ENCODE measurements at places on chromosomes 1 and 21.

DNA sequence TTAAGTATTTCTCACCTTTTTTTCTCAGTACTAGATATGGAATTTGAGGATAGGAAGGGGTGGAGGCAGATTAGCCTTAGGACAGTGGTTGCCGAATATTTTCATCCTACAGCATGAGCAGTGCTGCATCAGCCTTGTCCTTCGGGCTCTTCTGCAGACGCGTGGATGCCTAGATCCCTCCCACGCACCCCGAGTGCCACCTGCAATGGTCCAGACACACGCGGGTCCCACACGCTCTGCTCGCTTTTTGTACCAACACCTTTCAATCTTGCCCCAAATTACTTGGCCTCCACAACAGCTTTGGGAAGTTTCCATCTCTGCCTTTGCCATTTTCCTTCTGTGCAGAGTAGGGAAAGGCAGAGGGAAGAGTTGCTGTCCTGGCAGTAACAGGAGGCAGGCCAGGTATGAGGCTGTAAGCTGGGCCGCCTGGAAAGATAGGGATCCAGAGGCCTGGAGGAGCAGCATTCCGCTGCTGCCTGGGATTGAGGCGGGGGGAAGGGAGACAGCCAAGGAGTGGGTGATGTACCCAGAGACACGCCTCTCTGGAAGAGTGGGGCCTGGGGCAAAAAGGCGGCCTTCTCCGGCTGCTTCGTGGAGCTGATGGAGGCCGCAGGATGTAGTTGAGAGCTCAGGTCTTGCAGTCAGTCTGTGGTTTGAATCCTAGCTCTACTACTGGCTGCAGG, 467.7 kb downstream of the KIF26B start:
- DNase-seq: no peak

GRCh38 chr1:66739401-66740157, 12.7 kb upstream of the DYNLT5 start:
- no peak for DNase-seq

DNA sequence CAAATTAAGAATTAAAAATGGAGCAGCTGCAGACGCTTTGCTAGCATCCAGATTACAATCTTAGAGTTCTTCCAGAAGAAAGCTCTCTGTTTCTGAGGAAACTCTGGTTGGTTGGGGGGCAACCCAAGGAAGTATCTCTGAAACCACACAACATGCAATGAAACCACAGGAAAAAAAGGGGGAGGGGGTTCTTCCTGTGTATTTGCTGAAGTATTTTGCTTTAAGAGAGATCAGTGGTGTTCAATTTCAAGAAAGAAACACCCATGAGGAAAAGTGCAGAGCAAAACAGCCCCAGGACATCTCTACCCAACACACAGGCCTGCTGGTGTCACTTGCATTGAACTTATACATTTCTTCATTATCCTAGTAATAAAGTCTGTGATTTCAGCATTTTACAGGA, 19.7 kb upstream of the TIAM1 start:
- DNase-seq: no peak

DNA sequence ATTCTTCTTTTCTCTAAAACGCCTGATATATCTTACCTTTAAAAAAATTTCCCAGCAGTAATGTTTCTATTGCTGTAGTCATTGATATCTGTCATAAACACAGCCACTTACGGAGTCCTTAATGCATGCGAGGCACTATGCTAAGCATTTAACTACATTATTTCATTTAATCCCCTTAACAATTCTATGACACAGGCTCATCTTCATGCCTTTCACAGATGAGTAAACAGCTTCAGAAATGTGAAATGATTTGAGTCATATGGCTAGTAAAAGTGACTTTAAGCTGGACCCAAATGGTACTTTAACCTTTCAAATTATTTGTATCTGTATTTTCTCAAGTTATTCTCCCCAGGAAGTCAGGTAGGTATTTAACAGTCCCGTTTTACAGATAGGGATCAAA, 125.1 kb upstream of the FGGY start:
- no peak for DNase-seq

DNA sequence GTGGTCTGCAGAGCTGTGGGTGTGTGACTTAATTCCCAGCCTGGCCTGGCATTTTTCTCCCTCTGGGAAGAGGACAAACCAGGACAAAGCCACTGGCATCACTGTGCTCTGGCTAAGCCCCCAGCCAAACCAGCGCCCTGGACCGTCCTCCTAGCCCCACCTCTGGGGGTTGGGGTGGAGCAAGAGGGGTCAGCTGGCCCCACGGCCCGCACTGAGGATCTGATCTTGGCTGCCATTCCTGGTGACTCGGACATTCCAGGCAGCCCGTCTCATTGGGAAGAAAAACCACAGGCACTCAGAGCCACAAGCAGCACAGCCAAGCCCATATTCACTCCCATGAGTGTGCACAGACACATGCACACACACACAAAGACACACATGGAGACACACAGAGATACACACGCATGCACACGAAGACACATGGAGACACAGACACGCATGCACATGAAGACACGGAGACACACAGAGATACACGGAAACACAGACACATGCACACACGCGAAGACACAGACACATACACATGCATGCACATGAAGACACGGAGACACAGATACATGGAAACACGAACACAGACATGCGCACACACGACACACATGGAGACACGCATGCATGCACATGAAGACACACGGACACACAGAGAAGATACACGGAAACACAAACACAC, 2.3 kb upstream of the MXRA8 start:
- DNase-seq: no peak

- DNase-seq: peak; percentile 50
These were observed 1.9 kb downstream of the WDR26 start for GRCh38 chr1:224432672-224433040.

DNA sequence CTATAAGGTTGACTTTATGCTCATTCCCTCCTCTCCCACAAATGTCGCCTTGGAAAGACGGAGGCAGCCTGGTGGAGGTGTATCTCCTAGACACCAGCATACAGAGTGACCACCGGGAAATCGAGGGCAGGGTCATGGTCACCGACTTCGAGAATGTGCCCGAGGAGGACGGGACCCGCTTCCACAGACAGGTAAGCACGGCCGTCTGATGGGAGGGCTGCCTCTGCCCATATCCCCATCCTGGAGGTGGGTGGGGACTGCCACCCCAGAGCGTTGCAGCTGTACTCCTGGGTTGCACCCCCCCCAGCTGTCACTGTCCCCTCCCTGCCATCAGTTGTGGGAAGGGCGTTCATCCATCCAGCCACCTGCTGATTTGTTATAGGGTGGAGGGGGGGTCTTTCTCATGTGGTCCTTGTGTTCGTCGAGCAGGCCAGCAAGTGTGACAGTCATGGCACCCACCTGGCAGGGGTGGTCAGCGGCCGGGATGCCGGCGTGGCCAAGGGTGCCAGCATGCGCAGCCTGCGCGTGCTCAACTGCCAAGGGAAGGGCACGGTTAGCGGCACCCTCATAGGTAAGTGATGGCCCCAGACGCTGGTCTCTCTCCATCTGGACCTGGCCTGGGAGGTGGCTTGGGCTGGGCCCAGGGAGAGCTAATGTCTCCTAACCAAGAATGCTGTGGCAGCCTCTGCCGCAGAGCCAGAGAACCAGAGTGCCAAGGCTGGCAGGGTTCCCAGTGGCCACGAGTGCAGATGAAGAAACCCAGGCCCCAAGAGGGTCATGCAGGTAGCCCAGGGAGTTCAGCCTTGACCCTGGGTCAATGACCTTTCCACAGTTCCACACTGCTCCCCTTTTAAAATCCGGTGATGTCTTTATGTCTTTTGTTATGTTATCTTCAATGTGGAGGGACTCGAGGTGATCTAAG, 13.1 kb downstream of the PCSK9 start:
- DNase-seq: no peak

DNA sequence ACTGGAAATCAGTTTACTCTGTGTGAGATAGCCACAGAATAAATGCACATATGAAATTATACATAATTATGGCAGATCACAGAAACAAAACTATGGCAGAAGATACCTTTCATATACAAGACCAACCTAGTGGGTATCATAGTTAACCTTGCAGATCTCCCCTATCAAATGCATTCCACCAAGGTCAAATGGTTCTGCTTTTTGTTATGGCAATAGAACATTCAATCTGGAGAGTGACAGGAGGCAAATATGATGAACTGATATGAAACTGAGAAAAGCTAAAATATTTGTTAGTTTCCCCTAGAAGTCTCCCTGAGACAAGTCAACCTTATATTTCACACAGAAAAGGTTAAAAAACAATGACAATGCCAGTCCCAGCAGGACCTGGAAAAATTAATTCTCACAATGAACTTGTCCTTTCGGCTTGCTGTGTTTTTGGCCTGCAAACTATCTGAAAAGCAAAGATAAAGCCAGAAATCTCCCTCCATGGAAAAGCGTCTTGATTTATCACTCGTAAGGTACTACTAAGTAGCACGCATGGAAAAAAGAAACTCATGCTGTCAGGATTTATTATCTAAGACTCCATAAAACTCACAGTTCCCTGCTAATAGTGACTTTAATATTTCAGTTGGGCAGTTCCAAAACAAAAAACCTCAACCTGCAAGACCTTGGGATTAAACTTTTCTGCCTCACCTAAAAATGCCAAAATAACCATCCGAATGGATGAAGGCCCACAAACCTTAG, 174.3 kb downstream of the TGFBR3 start:
- no peak for DNase-seq

DNA sequence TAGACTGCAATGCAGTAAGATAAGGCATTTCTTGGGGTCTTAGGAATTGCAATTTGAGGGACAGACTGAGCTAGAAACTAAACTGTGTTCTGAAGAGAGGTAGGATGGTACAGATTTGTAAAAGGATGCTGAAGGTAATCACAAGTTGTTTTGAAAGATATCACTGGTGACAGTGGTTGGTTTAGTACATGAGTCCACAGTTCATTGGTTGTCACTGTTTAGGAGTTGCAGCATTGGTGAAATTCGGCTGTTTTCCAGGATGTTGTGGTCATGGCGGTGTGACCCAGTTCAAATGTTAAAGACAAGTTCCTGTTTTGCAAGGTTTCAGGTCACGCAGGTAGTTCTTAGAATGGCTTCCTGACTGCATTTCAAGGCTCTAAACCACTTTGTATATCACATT, 292.8 kb upstream of the B3GALT2 start:
- no peak for DNase-seq

DNA sequence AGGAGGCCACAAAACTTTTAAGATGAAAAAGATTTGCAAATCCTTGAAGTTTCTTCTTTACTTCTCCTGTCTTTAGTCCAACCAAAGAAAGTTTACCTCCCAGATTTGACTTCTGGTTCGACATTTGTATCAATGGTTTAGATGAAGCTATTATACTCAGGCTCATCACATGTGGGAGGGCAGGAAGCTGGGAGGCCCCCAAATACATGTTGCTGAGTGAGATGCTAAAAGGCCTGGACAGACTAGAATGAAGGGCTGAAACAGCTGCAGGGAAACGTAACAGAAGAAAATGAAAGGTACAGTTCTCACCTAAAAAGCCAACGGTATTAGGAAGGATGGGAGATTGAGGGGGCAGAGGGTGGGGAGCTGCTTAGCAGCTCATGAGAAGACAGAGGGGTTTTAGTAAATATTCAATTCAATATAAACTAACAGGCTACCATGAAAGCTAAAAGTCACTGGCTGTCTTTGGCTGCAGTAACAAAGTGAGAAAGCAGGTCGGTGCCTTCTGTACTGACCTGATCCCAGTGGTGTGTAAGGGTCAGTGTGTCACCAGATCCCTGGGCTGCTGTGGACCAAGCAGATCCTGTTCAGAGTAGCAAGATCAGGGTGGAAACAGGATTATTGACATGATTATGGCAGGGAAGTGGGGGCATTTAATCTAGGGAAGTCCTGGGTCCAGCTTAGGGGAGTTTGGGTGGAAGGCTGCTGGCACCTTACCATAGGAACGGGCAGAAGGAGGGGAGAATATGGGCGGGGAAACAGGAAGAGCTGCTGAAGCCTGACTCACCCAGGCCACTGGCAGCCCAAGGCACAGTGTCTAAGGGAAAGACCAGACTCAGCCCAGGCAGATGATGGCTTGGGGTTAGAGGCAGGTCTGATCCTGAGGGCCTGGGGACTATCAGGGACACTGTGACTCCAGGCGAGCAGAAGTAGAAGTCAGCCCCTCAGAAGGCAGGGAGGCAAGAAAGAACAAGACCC, 60.4 kb downstream of the KCNN3 start:
- DNase-seq: no peak

DNA sequence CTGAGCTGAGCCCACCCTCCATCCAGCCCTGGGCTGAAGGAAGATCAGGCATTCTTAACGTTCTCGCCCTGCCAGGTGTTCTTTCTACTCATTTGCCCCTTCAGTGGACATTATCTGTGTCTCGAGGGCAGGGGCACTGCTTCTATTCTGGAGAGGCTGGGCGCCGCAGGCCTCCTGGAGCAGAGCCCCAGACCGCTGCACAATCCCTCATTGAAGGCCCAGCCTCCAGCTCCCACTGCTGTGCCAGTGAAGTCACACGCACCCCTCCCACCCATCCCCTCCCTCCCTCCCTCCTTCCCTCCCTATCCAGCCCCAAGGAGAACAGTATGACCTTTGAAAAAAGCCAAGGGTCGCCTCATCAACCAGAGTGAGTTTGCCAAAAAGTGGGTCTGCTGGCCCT, 76.7 kb downstream of the NFASC start:
- DNase-seq: peak; percentile 76

- DNase-seq: no peak
These were observed 52.0 kb upstream of the LYPLAL1 start for GRCh38 chr1:219121679-219122078.

DNA sequence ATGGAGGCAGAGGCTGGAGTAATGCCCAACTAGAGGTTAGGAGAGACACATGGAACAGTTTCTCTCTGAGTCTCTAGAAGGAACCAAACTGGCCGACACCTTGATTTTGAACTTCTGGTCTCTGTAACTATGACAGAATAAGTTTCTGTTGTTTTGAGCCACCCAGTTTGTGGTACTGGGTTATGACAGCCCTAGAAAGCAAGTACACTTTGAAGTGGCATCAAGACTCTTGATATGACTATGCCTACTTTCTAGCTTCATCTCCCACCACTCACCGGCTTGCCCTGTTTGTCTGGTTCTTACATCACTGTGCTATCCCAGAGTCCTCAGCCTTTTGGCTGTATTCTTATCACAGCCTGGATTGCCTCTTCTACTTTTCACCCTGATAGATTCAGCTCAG, 230.3 kb upstream of the USP24 start:
- DNase-seq: no peak

- no peak for DNase-seq
These were observed 12.8 kb downstream of the CASQ2 start for GRCh38 chr1:115755456-115756370.

- DNase-seq: no peak
These were observed 245.3 kb upstream of the RUNX1 start for GRCh38 chr21:35294231-35294898.

GRCh38 chr21:45093035-45093532, 18.7 kb downstream of the ADARB1 start:
- no peak for DNase-seq

DNA sequence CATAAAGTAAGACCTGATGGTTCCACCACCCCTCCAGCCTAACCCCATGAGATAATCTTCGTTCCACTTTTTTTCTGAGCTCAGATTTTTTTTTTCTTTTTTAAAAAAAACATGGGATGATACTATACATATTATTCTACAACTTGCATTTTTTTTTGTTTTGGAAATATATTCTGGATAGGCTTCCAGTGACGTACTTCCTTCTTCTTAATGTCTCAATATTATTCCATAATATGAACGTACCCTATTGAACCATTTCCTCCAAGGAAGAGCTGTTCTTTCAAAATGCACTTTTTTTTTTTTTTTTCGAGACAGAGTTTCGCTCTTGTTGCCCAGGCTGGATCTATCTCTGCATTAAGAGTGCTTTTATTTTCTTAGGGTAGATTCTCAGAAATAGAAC, 1.5 kb downstream of the EDEM3 start:
- DNase-seq: no peak

GRCh38 chr1:51322417-51323101, 7.8 kb downstream of the TTC39A start:
- DNase-seq: no peak

- no peak for DNase-seq
These were observed 3.5 kb downstream of the SH3BGRL3 start for GRCh38 chr1:26283279-26283853.
